ENCODE measurements at places on chromosomes 4 and X.
A peak's percentile ranks its signal among the peaks of the same experiment; 100 is the strongest.

DNA sequence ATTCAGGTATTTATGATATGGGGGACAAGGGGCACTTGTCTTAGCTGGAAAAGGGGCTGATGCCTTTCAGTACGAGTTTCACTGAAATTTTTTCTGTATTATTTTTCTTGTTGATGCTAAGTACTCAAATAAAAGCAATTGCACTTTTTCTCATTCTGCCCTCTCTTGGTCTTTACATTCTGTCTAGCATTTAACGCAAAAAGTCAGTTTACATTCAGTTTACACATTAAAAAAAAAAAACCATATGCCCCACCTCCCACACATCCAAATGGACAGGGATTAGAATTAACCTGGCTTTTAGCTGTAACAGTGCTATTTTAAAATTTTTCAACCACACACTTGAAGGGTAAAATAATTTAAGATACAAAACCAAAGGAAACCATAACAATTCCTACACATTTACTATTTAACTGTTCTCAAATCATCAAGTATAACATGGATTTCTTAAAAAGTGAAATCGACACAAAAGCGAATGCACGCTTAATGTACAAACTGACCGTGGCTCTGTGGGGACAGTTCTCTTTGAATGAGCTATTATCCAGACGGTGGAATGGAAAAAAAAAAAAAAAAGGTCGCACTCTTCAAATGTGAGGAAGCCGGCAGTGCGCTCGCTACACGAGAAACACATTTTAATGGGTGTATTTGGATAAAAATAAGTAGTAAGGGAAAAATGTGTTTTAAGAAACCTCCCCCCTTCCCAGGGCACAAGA lies 1.4 kb downstream of the AMMECR1 start:
- peaks cover 7% of the 10 kb centered on the region for H3K36me3 ChIP-seq
- H3K27me3 ChIP-seq: peaks cover 18% of the 10 kb centered on the region
- peak overlapping the region; percentile 85 for H3K4me3 ChIP-seq
- peak overlapping the region; percentile 83 for H3K27ac ChIP-seq
- H3K4me1 ChIP-seq: peaks cover 37% of the 10 kb centered on the region

GRCh38 chrX:19906293-19906692 lies 18.9 kb upstream of the SH3KBP1 start:
- H3K4me3 ChIP-seq: no peak overlapping the region
- H3K27me3 ChIP-seq: peaks cover 3% of the 10 kb centered on the region
- no peaks in the 10 kb centered on the region for H3K36me3 ChIP-seq

DNA sequence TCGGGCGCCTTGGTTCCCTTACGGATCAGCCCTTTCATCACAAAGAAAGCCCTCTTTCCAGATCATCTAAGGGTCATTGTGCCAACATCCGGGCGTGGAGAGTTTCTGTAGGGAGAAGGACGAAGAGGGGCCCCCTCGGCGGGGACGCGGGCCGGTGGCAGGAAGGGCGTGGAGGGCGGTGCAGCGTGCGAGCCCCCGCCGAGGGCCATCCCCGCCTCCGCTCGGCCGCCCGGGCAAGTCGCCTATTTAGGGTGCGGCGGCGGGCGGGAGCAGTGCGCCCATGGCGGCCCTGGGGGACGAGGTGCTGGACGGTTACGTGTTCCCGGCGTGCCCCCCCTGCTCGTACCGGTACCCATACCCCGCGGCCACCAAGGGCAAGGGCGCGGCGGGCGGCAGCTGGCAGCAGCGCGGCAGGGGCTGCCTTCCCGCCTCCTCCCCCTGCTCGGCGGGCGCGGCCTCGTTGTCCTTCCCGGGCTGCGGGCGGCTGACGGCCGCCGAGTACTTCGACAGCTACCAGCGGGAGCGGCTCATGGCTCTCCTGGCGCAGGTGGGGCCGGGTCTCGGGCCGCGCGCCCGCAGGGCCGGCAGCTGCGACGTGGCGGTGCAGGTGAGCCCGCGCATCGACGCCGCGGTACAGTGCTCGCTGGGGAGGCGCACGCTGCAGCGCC lies at the start of gene ZAR1:
ZAR1 (plus strand) TSS at position 241 of the 668 bp plus-strand sequence; CDS start at position 281, 40 bp downstream.
- peaks cover 53% of the 10 kb centered on the region for H3K27me3 ChIP-seq
- H3K4me3 ChIP-seq: peak within 1 kb of the TSS; percentile 55
- no peaks in the 10 kb centered on the region for H3K36me3 ChIP-seq
- DNase-seq: peak; percentile 42
- H3K4me1 ChIP-seq: peaks cover 4% of the 10 kb centered on the region

- H3K36me3 ChIP-seq: no peaks in the 10 kb centered on the region
- no peak for DNase-seq
- H3K27me3 ChIP-seq: peaks cover 3% of the 10 kb centered on the region
Observed at GRCh38 chr4:119005928-119006460, 117.3 kb downstream of the SYNPO2 start.

GRCh38 chr4:86586626-86587380 lies 7.3 kb upstream of the PTPN13 start:
- no peaks in the 10 kb centered on the region for H3K36me3 ChIP-seq
- no peak overlapping the region for H3K27ac ChIP-seq
- H3K27me3 ChIP-seq: peaks cover 8% of the 10 kb centered on the region
- H3K4me3 ChIP-seq: no peak overlapping the region
- peaks cover 1% of the 10 kb centered on the region for H3K4me1 ChIP-seq
- DNase-seq: no peak

DNA sequence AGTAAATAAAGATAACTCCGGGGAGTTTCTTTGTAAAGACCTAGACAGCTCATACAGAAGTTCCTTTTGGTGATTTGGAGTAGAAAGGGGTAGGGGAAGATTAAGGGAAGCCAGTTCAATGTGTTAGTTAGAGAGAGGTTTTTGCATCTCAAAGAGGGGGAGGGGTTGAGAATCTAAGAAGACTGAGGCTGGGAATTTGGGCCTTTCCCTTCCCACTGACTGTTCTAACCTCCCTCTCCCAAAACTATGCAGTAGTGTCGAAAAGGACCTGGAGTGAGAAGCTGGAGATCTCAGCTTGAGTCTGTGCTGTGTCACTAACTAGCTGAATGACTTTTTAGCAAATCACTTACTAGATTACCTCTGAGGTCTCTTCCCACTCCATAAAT lies 55.7 kb upstream of the CCDC160 start:
- H3K27ac ChIP-seq: no peak overlapping the region
- H3K4me1 ChIP-seq: peaks cover 20% of the 10 kb centered on the region

DNA sequence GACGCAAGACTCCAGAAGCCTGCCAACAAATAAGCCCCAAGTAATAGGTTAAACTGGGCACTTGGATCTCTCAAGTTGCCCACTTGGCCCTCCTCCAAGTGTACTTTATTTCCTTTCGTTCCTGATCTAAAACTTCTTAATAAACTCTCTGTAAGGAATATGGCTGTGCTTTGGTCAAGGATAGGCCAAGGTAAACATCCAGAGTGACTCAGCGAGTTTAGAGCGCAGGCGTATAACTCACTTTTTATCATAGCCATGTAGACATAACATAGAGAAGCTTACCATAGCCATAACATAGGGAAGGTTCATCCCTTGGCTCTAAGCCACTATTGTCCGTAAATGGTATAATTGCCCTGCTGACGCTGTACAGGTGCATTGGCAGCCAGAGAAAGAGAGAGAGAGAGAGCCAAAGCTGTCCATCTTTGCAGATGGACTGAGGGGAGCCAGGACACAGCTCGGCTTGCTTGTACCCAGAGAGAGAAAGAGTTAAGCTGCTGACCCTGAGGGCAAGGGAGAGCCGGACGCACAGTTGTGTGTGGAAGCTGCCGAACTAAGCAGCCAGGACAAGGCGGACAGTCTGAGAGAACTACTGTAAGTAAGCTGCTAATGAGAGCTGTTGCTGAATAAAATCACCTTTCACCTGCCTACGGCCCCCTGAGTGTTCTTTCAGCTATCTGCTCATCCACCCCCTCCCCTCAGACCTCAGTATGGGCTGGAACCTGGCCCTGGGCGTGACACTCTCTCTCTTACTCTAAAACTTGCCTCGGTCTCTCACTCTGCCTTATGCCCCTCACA lies 1.8 kb downstream of the TLR1 start:
- peaks cover 30% of the 10 kb centered on the region for H3K4me1 ChIP-seq
- no peak for DNase-seq

- no peaks in the 10 kb centered on the region for H3K27me3 ChIP-seq
- no peak for DNase-seq
- H3K4me3 ChIP-seq: no peak overlapping the region
- no peak overlapping the region for H3K27ac ChIP-seq
Observed at GRCh38 chr4:47570816-47571215, 85.7 kb downstream of the ATP10D start.

- H3K36me3 ChIP-seq: peaks cover 3% of the 10 kb centered on the region
- DNase-seq: no peak
- H3K27ac ChIP-seq: no peak overlapping the region
Observed at GRCh38 chr4:110075083-110075738, 123.2 kb downstream of the ELOVL6 start.

DNA sequence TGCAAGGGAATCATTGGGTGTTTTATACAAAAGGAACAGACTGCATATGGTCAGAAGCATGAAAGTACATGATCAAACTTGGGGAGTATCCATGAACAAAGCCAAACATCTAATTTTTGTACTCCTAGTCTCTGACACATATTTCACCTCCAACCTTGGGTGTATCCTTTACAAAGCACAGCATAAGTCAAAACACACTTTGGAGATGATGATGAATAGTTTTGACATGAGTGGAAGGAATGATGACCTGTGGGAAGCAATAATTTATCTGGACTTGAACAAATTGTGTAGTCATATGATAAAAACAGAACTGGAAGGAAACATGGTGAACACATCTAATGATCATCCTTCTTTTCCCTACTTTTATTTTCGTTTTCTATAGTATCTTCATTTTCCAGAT lies 108.7 kb upstream of the PLS3 start:
- no peak for DNase-seq
- H3K27ac ChIP-seq: no peak overlapping the region
- no peaks in the 10 kb centered on the region for H3K4me1 ChIP-seq
- H3K4me3 ChIP-seq: no peak overlapping the region
- H3K36me3 ChIP-seq: no peaks in the 10 kb centered on the region

- no peak overlapping the region for H3K4me3 ChIP-seq
- peaks cover 3% of the 10 kb centered on the region for H3K4me1 ChIP-seq
- no peaks in the 10 kb centered on the region for H3K36me3 ChIP-seq
- no peaks in the 10 kb centered on the region for H3K27me3 ChIP-seq
Observed at GRCh38 chr4:77692847-77693432, 87.3 kb downstream of the CXCL13 start.

- DNase-seq: no peak
- no peaks in the 10 kb centered on the region for H3K4me1 ChIP-seq
- no peaks in the 10 kb centered on the region for H3K36me3 ChIP-seq
- H3K4me3 ChIP-seq: no peak overlapping the region
- H3K27ac ChIP-seq: no peak overlapping the region
- no peaks in the 10 kb centered on the region for H3K27me3 ChIP-seq
Observed at GRCh38 chr4:96342790-96343455, 503.0 kb downstream of the PDHA2 start.

GRCh38 chr4:128769011-128769410 lies 40.5 kb upstream of the JADE1 start:
- H3K36me3 ChIP-seq: no peaks in the 10 kb centered on the region
- no peak for DNase-seq
- no peak overlapping the region for H3K27ac ChIP-seq
- peaks cover 2% of the 10 kb centered on the region for H3K4me1 ChIP-seq
- H3K4me3 ChIP-seq: no peak overlapping the region
